ENCODE measurements at places on chromosomes 5 and 9.

GRCh38 chr9:110947491-110948044, 90.7 kb downstream of the LPAR1 start:
- no peak for DNase-seq

DNA sequence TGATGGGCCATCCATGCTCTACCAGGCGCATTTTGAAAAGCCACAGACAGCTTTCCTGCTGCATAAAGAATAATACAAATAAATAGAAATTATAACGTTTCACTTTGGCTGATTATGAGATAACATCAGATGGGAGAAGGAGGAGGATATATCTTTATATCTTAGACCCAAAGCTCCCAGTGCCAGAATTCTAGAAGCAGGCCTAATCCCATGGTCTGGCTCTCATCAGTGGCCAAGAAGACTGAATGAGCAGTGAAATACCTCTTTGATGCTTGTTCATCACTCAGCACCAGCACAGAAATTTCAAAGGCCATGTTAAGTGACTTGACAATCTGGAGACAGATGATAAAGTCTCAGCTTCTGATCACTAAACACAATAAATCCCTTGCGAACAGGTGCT, 107.6 kb downstream of the PPP2R2B start:
- no peak for DNase-seq

- no peak for DNase-seq
These were observed 185.4 kb downstream of the EBF1 start for GRCh38 chr5:158914008-158915000.

GRCh38 chr5:138603249-138603920, 28.2 kb upstream of the HSPA9 start:
- DNase-seq: no peak

DNA sequence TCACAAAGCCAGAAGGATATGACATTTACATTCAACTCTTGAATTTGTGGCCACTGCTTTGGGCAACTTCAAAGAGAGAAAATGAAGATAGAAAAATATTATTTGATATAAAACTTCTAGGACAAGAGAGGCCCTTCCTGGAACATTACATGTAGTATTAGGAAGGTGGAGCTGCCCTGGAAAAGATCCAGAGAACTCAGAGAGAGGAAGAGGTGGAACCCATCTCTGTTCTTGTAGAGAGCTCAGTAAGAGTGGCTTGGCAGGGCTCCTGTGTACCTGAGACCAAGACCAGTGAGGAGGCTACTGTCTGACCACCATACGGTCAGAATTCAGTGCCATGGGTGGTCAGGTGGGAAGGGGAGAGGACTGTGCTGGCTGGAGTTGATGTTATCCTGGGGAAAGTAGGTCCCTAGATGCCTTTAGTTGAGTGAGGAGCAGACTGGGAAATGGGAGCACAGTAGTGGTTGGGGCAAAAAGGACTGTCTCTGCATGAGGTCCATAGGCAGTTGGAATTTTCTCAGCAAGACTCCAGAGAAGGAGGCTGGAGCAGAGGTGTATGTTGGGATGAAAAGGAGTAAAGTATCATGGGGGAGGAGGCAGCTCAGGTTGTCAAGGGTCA, 7.6 kb downstream of the TGFBI start:
- no peak for DNase-seq

- DNase-seq: peak; percentile 59
These were observed 5.6 kb upstream of the CAMK2A start for GRCh38 chr5:150295172-150295634.

DNA sequence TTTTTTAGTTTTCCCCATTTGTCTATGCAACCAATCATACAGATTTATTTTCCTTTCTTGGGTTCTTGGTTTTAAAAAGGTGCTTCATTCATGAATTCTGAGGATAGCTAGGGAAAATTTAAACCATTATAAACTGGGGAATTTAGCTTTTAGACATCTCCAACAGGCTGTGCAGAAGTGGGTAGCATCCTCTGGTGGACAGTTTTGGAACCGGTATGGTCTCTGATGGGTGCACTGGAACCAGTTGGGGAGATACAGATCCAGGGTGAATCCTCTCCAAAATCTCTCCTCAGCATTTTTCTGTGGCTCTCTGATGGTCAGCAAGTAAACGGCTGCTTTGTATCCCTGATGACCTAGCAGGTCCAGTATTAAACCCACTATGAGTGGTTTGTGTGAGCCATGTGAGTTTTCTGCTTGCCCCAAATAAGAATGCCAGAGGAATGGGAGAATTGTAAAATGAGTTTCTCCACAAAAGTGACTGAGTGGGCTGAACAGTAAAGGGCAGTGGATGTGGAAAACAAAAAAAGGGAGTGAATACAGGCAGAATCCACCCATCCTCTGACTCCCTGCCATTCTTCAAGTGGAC, 9.1 kb upstream of the DNAJC25 start:
- DNase-seq: no peak

GRCh38 chr5:180648658-180649296, 623 bp downstream of the FLT4 start:
- no peak for DNase-seq

- no peak for DNase-seq
These were observed 100.1 kb upstream of the DHFR start for GRCh38 chr5:80754900-80755299.

GRCh38 chr5:6783787-6784186, 70.6 kb downstream of the TENT4A start:
- DNase-seq: no peak

DNA sequence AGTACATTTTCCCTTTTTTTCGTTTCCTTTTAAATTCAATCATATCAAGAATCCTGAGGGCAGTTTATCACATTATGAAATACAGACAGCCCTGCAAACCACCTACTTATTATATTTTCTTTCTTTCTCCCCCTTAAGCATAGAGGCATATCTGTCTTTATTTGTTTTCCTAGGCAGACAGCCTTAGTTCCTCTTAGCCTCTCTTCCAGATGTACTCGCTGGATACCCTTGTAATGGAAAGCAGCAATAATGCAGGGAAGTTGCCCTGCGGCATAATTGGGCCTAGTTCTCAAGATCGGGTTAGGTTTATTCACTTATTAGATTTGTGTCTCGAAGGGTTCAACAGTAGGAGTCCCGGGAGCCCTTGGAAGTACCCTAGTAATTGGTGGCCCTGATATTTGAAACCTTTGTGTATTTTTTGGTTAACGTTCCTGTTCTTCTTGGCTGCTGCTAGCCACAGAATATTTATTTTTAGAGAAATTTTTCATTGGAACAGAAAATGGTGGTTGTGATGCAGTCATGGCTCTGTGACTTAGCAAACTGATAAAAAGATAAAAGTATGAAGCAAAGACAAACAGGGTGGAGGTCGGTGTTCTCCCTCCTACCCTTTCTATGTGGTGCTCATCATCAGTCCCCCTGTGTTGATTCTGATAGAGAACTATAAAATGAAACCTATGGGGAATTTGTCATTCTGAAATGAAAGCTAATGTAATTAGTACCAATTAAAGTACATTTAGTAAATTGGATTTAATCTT, 6.4 kb downstream of the TLE4 start:
- no peak for DNase-seq

DNA sequence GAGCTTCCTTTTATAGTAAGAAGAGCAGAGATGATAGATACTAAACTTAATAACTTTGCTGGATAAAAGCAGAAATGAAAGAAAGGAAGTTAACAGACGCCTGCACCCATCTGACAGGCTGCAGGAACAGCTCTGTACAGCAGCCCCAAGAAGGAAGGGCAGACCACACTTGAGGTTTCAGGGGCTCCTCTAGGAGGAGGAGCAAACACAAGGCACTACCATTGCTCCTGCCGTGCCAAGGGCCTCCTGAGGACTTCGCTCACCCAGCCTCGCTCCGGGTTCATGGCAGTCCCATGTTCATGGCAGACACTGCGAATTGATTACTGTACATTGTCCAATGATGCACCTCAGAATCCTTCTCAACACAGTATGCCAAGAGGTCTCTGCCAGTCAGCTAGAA, 85.1 kb downstream of the AMBP start:
- no peak for DNase-seq

GRCh38 chr5:169226895-169227294, 74.0 kb downstream of the SLIT3 start:
- no peak for DNase-seq

DNA sequence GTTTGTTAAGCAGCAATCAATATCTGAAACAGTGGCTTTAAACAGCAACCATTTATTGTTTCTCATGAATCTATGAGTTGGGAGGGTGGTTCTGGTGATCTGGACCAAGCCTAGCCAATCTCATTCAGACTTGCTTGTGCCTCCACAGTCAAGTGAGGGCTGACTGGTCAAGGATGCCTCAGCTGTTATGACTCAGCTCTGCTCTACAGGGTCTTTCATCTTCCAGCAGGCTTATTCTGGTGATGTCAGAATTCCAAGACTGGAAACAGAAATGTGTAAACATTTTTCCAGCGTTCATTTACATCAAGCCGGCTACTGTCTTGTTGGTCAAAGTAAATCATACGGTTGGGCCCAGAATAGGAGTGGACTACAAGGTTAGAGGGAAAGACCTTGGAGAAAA, 2.5 kb upstream of the PIP5K1B start:
- DNase-seq: no peak

DNA sequence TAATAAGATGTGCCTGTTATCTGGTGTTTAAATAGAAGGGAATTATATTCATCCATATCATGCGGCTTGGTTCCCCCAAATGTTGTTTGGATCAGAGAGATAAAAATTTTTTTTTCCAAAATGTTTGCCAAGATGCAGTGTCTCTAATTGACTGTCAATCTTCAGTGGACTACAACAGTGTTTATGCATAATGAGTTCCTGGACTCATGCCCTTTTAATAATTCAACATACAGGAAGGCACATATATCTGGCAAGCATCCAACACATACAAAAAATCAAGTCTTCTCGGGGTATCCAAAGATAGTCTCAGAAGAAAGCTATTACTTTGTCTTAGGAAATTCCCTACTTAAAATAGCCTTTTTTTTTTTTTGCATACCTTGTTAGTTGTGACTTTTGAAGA, 1534.7 kb downstream of the EFNA5 start:
- DNase-seq: no peak

- DNase-seq: no peak
These were observed 764 bp downstream of the ANKRA2 start for GRCh38 chr5:73564675-73565074.

DNA sequence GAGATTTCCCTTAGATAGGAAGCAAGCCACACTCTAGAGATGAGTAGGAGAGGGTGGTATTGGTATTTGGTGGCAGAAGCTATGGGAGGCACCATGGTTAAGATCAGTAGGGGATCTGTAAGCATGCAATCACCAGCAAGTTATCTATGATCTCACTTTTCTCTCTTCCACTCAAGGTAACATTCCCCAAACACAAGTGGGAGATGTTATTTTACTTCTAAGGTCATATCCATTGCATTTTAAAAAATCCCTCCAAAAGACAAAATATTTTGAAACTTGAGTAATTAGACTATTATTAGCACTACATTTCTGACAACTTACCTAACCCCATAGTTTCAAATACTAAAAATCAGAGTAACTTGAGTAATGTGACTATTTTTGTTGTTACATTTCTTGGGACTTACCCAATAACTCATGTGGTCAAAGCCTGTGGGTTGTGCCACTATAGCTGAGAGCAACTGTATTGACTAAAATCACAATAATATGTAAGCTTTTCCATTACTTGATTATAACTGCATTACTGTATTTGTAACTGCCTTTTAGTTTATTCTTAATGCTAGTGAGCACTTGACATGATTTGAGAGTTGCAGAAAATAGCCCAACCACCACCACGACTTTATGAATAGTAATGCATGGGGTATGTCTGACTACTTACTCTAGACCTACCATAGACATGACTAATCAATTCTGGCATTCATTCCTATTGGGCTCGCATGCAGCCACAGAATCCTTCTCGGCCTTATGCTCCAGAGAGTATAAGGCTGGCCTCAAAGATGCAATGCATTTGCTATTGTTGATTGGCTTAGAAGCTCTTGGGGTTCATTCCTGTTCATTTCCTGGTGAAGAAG, 264.7 kb downstream of the TRIM32 start:
- no peak for DNase-seq

GRCh38 chr9:17609312-17610005, 30.6 kb downstream of the SH3GL2 start:
- no peak for DNase-seq

DNA sequence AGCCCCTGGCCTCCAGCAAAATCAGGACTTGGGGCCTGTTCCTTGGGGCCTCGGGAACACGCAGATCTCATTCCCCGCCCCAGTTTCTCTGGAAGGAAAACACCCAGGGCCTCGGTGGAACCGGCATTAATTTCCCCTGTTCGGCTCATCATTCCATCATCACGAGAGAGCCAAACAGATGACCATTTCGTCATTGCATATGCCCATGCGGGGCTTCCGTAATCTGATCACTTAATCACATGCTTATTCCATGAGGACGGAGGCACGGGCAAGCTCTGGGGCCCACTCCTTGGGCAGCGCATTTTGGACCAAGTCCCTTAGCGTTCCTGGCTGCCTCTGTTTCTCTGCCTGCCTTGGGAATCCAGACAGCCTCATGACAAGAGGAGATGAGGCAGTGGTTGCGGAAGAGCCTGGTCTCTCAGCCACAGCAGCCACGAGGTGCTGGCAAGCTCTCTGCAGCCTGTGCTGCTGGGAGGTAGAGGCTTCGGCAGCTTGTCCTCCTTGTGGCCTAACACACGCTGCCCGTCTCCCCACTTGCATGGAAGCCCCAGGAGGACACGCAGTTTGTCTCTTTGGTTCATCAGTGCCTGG, 65.0 kb upstream of the IER5L start:
- DNase-seq: no peak

GRCh38 chr9:70411930-70412831, 2.3 kb downstream of the KLF9 start:
- DNase-seq: no peak

DNA sequence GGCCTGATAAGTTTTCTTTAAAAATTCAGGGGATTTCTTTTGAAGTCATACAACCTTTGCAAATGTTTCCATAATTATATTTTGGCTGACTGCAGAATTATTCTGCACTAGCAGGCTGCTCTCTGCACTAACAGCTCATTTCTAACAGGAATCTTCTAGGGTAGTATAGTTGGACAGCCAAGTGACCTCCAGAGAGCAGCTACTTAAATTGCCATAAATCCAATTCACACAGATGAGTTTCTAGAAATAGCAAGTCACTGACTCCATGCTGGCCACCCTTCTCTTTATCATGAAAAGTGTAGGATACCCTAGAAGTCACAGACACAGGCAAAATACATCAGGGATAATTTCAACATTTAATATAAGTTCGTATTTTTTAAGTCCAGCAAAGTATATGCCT, 110.9 kb upstream of the TARS1 start:
- DNase-seq: no peak

- no peak for DNase-seq
These were observed 19.8 kb downstream of the BRINP1 start for GRCh38 chr9:119349351-119349825.

- DNase-seq: no peak
These were observed 7.2 kb downstream of the PFN3 start for GRCh38 chr5:177393206-177393765.

GRCh38 chr9:111258875-111259271, 71.2 kb downstream of the OR2K2 start:
- DNase-seq: no peak

DNA sequence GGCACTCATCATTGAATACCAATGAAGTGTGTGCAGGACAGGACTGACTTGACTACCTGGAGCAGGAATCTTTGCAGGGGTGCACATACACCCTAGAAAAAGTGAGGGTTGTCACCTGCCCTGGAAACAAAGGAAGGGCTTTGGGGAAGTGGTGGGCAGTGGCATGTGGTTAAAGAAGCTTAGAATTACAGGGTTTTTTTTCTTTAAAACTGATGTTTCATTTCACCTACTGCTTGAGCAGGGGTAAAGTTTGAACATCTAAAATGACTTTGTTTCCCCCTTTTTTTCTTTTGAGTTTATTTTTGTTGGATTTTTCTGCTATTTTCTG, 2.0 kb upstream of the KDM3B start:
- no peak for DNase-seq
